Neural crest cell (in vitro differentiated cells): ENCODE measurements at places on chromosomes 3 and 15. TPM values are rescaled to one million over a fixed set of nuclear protein-coding genes. Genes with fewer than 3 reads are reported as not detected.
A peak's percentile ranks its signal among the peaks of the same experiment; 100 is the strongest.

EIF2A gene
- total RNA-seq = 65.7 and 75.6 TPM in 2 replicates

MAP6D1 gene
- total RNA-seq = 4.7 and 4.9 TPM in 2 replicates

DNA sequence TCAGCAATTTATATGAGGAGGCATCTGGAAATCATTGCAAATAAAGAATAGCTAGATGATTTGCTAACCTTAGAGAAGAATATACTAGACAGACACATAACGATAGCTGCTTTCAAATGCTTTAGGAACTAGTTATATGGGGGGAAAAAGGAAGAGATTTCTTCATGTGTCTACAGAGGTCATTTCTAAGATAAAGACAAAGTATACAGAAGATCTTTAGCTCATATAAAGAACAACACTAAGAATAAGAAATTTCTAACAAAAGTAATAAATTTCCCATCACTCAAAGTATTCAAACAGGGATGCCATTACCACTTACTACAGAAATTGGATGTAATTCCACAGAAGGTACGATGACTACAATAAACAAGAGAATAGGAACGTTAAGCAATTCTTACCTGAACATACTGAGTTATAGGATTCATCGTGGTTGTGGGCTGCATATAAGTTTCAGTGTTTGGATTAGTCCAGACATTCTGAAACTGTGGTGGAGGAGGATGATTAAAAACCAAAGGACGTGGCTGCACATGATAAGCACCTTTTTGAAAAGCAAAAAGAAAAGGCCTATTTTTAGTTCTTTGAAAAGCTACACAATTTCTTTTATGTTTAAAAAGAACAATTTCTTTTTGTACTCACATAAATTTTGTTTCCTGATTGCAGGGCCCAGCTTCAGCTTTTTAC is 8.7 kb downstream of the DAZL start:
- no peaks in the 10 kb centered on the region for H3K4me1 ChIP-seq
- H3K4me3 ChIP-seq = no peak overlapping the region
- no peak overlapping the region for H3K27ac ChIP-seq
- peaks cover 17% of the 10 kb centered on the region for H3K27me3 ChIP-seq
- no peaks in the 10 kb centered on the region for H3K36me3 ChIP-seq

DNA sequence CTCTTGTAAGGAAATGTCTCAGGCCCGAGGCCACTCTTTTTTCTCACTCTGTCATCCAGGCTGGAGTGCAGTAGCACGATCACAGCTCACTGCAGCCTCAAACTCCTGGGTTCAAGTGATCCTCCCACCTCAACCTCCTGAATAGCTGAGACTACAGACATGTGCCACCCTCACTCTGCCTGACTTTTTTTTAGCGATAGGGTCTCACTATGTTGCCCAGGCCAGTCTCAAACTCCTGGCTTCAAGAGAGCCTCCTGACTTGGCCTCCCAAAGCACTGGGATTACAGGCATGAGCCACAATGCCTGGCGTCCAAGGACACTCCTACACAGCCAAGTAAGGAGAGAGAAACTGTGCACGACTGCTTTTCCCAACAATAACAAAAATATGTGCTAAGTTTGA is 7.6 kb downstream of the ZNF445 start:
- peaks cover 45% of the 10 kb centered on the region for H3K4me1 ChIP-seq
- no peaks in the 10 kb centered on the region for H3K27me3 ChIP-seq
- H3K4me3 ChIP-seq = no peak overlapping the region
- no peak for DNase-seq
- H3K27ac ChIP-seq = peak overlapping the region; percentile 48
